SW480 (cell line): ENCODE measurements at places on chromosomes 1 and 21.

- no peak for DNase-seq
Measured at GRCh38 chr1:79040424-79041082, 34.0 kb upstream of the ADGRL4 start.

GRCh38 chr1:221458447-221459156 is 283.3 kb downstream of the DUSP10 start:
- no peak for DNase-seq

GRCh38 chr1:208510192-208510952 is 266.2 kb upstream of the PLXNA2 start:
- DNase-seq = no peak

DNA sequence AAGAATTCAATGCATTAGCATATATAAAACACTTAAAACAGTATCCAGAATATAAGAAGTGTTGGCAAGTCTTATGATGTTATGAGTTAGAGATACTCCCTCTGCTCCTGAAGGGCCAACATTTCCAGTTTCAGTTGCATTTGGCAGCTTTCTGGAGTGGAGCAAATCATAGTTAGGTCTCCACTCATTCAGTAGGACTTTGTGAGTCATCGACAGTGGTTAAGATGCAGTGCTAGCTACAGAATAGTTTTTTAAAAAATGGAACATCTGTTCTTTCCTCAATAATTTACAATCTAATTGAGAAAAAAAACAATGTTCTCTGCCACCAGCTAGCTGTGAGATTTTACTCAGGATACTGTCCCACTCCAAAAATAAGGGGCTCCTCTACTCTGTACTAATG is 389.1 kb downstream of the HLX start:
- no peak for DNase-seq

DNA sequence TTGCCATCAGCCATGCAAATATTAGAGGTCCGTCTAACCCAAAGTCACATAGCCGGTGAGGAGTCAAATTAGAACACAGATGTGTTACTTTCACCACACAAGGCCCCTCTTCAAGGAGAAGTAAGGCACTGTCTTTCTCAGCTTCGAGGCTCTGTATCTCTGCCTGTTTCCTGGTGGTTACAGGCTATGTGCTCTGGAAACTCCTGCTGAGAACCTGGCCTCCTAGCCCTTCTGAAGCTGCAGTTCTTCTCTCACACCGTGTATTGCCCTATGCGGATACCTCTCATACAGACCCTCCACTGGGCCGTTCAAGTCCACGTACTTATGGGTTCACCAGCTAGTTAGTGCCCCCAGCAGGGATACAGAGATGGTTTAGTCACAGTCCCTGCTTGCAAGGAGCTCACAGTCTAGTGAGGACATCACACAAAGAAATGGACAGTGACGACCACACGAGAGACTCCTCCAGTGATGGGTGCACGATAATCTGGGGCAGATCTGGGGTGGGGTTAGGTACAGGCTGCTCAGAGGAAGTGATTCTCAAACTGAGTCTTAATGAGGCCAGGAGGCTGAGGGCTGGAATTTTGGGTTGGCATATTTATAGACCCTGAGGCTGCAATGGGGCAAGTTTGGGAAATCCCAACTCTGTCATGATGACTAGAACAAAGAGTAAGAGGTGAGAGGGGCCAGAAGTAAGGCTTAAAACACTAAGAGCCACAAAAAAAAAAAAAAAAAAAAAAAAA is 22.8 kb upstream of the ELOA start:
- no peak for DNase-seq

GRCh38 chr21:29074783-29075182 is 1.3 kb upstream of the CCT8 start:
- DNase-seq = no peak

DNA sequence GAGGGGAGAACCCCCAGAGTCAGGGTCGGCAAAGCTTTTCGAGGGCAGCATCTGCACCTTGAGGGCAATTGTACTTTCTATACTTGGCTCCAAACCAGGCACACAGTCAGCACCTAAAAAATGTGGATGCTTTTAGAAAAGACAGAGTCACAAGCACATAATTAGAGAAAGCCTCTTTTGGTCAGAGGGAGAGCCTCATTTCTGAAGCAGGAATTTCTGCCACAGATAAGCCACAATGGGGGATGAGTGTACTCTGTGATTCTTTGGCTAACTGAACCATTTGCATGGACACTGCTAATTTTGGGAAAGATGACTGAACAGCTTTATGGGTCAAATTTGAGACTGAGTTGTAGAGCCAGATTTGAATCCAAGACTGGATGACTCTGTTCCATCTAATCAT is 635.7 kb downstream of the KIF26B start:
- no peak for DNase-seq

DNA sequence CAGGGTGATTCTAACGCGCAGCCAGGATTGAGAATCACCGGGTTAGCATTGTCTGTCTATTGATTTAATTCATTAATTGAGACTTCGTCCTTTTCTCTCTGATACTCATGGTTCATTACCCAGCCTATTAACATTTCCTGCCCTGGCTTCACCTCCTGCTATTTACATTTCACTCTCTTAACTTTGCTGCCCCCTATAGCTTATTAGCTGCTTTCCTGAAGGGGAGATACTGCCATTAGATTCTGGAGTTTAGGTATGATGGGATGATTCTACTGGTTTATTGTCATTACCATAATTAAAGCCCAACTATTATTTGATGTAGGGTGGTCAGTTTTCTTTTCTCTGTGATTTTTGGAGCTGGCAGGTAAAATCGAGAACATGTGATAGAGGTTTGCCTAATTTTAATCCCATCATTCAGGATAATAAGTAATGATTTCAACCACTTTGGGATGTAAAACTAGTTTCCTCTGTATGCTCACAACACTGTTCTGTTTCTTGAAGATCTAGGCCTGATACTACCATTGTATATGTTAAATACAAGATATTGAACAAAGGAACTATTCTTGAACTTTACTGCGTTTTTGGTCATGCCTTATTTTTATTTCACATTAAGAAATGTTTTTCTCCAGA is 6.4 kb downstream of the PPP2R5A start:
- DNase-seq = peak; percentile 84

- peak; percentile 26 for DNase-seq
Measured at GRCh38 chr1:39777306-39777705, 6.2 kb upstream of the OXCT2 start.

GRCh38 chr1:211524521-211524920 is 32.6 kb upstream of the RD3 start:
- no peak for DNase-seq

- DNase-seq = no peak
Measured at GRCh38 chr1:192940658-192941057, 118.5 kb downstream of the UCHL5 start.

DNA sequence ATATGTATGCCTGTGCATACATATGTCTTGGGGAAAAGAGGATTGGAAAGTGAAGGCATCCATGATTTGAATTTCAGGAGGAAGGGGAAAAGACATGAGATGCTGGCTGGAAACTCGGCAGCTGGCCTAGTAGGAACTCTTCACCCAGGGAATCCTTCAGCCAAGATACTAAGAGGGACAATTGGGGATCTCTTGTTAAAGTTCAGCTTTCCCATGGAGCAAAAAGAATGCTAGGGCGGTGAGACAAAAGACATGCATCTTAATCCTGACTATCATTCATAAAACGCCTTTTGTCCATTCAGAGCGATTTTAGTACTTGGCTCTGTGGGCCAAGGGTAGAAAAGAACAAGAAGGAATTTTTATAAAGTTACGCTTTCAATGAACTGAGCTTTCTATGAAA is 20.5 kb downstream of the PDPN start:
- DNase-seq = no peak

DNA sequence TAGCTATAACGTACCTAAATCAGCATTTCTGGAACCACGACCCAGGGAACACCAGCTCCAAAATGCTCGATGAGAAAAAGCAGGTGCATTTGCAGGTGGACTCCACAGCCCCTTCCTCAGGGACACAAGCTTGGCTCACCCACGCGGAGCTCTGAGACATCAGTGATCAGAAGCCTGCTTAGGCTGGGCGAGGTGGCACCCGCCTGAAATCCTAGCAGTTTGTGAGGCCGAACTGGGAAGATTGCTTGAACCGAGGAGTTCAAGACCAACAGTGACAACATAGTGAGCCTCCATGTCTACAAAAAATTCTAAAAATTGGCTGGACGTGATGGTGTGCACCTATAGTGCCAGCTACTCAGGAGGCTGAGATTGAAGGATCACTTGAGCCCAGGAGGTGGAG is 2.5 kb upstream of the TSPEAR start:
- no peak for DNase-seq

GRCh38 chr1:240803151-240803550 is 191.2 kb upstream of the GREM2 start:
- DNase-seq = no peak

- DNase-seq = peak; percentile 27
Measured at GRCh38 chr21:17931080-17931479, 111.9 kb upstream of the C21orf91 start.
